Fibroblast of skin of scalp (primary cell): ENCODE measurements at places on chromosomes 12 and 14.

DNA sequence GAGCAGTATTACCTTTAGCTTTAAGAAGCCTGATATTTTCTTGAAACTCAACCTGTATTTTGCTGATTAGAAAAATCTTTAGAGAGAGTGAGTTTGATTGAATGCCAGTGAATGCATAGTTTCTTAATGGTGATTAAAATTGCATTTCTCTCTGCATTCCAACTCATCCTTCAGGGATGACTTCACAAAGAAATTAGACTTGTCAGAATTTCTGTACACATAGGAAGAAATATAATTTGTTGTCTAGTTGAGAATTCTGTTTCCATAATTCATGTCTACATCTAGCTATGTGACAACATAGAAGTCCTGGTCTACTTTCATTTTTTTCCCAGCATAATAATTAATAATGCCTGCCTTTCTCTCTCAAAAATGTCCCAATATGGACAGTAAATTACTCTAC, 136.6 kb downstream of the OTOGL start:
- DNase-seq: peak; percentile 13

GRCh38 chr12:29992366-29992765, 208.6 kb upstream of the TMTC1 start:
- DNase-seq: no peak

DNA sequence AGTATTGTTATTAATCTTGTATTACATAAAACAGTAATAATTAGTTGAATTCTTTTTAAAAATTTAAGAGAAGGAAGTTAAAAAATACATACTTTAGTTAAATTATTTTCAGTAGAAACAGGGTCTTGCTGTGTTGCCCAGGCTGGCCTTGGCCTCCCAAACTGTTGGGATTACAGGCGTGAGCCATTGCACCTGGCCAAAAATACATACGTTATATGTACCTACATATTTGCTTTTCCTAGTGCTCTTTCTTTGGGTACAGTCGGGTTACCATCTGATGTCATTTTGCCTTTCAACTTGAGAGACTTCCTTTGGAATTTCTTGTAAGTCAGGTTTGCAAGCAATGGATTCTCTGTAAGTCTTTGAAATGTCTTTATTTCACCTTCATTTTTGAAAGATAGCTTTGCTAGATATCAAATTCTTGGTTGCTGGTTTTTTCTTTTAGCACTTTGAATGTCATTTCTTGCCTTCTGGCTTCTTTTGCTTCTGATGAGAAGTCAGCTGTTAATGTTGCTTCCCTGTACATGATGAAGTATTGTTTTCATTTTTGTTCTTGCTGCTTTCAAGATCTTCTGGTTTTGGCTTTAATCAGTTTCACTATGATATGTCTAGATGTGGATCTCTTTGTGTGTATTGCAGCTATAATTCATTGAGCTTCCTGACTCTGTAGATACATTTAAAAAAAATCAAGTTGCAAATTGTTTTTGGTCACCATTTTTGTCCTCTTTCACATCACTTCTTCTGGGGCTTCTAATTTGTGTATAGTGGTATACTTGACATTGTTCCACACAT, 84.4 kb downstream of the SPATS2 start:
- no peak for DNase-seq

GRCh38 chr14:98799891-98800290, 472.1 kb downstream of the BCL11B start:
- peak; percentile 47 for DNase-seq

GRCh38 chr12:121934309-121934664, 15.9 kb downstream of the CFAP251 start:
- no peak for DNase-seq

DNA sequence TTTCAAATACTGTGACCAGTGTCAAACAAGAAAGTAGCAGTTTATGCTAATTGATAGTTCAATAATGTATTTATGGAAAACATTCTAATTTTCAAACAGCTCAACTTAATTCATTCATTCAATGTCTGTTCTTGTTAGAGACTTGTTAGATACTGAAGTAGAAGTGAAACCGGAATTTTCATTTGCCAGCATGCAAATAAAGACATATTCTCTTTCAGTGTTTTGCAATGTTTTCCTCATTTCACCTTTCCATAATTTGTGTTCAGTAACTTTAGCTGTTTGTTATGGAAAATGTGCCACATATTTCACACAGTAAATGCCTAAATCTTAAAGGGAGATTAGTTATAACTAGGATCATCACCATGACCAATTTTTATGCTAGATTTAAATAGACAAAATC, 21.2 kb downstream of the TAS2R50 start:
- DNase-seq: no peak

DNA sequence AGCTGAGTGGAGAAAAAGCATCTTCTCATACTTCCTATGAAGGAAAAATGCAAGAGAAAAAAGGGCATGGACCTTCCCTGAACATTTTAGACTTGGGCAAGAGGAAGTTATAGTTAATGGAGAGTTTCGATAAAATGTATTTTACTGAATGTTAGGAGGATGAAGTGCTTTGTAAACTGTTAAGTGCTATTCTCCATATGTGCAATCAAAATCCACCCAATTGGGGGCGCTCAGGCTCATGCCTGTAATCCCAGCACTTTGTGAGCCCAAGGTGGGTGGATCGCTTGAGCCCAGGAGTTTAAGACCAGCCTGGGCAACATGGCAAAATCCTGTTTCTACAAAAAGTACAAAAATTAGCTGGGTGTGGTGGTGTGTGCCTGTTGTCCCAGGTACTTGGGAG, 1.9 kb upstream of the CNPY2 start:
- DNase-seq: no peak

GRCh38 chr12:106303202-106303820, 778 bp downstream of the TCP11L2 start:
- peak; percentile 74 for DNase-seq

- DNase-seq: no peak
Observed at GRCh38 chr12:69515394-69515930, 45.3 kb downstream of the FRS2 start.

DNA sequence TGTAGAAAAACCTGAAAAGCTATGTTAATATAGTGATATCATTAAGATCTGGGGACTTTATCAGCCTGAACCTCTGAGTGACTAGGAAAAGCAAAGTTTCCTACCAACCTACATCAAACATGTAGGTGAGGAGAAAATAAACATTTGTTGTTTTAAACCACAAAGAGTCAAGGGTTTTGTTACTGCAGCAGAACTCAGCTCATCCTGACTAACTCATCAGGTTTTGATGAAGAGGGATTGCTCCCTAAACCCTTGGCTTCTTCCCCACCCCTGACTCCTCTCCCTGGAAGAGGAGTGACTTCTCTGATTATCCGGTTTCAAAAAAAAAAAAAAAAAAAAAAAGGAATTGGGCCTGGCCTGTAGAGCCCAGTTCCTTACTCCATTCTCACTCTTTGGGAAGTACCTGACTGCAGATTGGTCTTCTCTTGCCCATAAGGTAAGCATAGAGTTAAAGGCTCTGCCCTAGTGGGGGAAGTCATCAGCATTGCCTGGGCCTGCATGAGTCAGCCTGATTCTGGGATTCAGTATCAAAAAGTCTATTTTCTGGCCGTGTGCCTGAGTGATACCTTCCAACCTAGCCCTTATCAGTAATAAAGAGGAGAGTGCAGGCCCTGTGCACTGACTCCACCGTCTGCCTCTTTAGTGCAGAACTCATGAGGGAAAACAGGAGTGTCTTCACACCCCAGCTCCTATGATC, 16.9 kb downstream of the BDKRB1 start:
- DNase-seq: no peak

- no peak for DNase-seq
Observed at GRCh38 chr12:47744005-47744651, 14.6 kb downstream of the RAPGEF3 start.

DNA sequence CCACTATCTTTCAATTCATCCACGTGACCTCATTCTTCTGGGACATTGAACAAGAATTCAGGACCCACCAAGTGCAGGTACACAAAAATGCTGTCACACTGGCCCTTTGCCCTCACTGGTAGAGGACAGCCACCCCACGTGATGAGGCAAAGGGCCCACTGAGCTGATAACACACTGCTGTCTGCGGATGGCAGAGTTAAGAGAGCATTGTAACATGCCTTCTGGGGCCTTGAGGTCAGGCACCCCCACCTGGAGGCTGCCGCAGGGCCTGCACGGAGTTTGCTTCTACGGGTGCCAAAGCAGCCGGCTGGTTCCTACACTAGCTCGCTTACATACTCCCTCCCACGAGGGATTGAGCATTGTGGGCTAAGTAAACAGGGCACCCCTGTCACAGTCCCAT, 101.0 kb downstream of the LRIG3 start:
- DNase-seq: no peak
